ENCODE measurements at places on chromosomes 3 and 15.

DNA sequence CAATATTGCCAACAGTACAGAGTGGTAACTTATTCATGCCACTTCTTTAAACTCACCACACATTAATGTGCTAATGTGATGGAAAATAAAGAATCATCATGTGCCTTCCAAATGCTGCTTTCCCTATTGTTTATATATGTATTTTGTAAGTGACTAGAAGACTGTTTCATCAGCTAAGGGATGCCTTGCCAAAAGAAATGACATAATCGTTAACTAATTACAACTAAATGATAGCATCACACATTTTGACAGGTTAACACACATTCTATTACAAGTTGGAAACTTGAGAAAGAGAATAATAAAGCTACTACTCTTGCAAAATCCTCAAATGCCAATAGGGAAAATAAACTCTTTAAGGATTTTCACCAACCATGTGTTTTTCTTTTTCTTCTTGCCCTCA is 329.9 kb upstream of the AGTR1 start:
- DNase-seq: no peak

DNA sequence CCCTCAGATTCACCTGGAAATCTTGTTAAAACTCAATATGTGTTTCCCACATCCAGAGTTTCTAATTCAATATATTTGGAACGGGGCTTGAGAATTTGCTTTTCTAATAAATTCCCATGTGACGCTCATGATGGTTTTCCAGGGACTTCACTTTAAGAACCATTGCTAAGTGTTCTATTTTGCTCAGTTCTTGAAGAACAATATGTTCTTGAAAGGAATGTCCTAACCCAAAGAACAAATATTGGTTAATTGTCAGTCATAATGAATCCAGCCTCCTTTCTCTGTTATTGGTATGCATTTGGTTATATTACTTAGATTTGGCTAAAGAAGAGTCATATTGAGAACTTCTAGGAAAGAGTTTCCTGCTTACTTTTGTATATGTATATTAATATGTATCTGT is 4.4 kb upstream of the PLSCR2 start:
- no peak for DNase-seq

GRCh38 chr3:34276342-34276741 is 477.9 kb downstream of the PDCD6IP start:
- no peak for DNase-seq

DNA sequence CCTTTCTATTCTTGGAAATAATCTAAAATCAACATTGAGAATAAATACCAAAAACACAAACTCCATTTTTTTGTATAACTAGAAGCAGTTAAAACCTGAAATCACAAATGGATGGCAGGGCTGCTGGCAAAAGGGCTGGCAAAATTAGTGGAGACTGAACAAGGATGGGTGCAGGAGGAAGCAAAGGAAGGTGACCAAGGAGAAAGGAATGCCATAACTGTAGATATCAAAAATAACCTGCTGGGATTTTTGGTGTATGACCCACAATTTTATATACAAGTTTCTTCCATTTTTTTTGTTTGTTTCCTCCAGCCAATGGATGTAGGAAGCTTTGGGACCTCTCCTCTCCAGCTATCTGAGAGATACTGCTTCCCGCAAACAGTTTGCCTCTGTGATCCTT is 12.7 kb downstream of the CFAP44 start:
- DNase-seq: no peak

DNA sequence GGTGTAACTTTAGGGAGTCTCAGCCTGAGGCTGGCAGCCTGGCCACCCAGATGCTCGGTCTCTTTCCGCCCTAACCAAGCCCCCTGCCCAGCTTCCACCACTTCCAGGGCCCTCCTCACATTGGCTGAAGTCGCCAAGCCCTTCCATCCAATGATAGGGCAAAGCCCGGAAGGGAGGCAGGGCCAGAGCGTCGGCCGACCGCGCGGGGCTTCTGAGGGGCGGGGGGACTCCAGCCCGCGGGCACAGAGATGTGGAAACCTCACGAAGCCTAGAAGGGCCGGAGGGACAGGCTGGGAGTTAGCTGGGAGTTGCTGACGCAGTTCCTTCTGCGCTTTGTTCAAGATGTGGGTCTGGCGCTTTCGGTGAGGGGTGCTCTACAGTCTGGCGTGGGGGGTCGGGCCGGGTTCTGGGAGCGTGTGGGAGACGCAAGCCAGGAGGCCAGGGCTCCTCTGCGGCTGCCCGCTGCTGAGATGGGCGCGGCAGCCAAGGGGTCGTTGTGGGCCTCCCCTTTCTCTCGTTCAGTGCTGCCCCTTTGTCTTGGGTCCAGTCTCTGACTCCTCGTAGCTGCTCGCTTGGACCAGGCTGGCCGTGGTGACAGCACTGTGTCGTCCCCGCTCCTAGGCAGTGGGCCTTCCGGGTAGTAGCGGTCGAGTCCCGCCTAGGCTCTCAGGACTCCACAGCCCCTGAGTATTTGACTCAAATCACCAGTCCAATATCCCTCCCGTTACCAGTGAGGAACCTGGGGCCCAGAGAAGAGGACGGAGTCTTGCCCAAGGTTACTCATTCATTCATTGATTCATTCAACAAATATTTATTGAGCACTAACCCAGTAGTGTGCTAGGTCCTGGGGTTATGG is at the start of gene ZNF660:
TSS of gene ZNF660 (plus strand) at position 319 of the 856 bp plus-strand sequence. CDS start 9,230 bp downstream, outside the sequence.
- peak; percentile 40 for DNase-seq

DNA sequence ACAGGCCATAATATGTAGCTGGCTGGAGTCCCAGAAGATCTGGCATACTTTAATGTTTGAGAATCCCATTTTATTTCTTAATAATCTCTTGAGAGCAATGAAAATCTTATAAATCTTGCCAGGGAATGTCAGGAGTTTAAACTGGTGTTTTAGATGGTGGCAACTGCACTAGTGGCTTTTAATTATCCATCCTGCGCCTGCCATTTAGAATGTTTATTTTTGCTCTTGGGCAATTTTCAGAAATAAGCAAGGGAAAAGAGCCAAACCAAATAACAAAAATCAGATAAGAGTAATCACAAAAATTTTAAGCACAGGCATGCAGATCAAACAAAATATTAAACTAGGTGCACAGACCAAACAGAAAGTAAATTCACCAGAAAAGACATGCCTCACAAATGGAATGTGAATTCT is 41.9 kb upstream of the UBP1 start:
- no peak for DNase-seq

DNA sequence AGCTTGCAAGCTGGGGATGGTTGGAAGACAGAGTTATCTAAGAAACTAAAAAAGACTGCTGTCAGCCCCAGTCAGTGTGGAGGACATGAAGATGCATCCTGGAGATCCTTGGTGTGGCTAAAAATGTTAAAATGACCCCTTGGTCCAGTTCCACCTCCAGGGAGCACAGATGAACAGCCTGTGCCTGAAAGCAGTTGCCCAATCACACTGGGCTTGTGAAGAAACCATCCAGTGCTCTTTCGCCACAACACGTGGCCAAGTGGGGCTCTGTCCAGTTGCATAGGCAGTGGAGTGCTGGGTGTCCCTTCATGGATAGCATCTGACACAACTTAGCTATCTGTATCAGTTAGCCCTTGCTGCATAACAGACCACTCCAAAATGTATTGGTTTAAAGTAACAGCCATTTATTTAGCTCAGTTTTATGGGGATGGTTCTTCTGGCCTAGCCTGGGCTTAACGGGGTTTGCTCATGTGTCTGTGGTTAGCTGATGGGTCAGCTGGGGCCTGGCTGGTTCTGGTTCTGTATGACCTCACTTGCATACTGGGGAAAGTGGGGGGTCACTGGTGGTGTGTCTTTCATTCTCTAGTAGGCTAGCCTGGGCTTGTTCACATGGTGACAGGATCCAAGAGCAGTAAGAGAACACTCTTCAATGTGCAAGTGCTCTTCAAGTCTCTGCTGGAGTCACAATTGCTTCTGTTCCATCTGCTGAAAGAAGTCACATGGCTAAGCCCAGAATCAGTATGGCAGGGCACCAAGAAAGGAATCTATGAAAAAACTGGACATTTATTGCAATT is 226.2 kb downstream of the PDCD6IP start:
- no peak for DNase-seq

DNA sequence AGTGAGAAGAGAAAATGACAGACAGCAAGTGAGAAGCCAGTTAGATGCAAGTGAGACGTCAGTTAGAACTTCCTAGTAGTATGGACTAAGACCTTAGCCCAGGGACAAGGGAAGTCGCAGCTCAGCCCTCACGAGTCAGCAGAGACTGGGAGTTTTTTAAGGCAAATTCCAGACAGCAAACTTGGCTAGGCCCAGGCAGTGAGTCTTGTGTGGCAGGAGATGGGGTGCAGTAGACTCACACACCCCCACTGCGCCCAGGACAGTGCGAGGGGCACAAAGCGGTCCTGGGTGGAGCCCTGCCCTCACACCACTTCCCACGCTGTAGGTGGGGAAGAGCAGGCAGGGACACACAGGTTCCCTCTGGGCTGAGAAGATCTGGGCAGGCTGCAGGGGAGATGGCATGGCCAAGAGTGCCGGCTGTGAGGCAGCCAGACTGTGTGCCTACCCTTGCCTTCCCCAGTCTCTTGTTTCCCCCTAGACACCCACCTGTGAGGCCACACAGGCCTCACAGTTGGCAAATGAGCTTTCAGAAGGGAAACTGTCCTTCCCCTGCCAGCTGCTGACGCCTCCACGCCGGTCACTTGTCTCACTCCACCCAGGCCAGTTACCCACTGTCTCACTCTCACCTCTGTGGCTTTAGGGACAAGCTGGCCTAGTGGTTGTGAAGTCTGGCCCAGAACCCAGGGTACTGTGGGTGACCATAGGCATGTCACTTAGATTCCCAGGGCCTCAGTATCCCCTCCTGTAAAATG is 13.7 kb upstream of the PRKCD start:
- no peak for DNase-seq

DNA sequence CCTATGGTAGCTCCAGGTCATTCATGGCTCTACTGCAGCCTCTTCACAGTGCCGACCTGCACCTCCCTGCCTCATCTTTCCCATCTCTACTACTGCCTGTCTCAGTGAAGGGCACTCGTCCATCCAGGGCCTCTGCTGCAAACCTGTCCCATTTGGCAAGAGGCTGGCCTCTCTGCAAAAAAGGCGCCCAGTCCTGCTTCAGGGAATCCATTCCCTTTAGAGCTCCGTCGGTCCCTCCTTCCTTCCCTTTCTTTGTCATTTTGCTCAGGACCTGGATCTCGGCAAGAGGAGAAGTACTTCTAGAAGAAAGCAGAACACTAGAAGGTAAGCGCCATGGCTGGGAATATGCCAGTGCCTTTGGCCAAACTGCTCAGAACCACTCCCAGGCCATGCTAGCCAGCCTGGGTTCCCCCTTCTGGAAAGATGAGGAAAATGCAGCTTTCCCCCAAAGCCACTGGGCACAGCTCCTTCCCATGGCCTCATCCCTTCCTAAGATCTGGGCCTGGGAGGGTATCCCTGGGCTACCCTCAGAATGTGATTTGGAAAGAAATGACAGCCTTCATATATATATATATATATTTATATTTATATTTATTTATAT is 6.4 kb upstream of the ISL2 start:
- DNase-seq: peak; percentile 39

DNA sequence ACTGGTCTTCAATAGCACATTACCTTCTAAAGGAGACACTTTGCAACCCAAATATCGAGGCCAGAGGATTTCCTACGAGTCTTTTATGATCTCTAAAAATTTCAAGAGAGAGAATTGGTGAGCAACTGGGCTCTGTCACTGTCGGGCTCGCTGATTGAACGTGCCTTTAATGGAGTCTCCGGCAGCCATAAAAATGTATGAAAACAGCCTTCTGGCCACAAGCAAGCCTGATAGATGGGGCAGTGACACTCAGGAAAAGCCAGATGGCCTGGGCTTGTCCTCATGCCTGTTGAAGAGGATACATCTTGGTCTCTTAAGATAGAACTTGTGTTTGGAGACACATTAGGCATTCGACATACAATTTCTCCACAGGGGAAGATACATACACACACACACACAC is 419.5 kb upstream of the PROK2 start:
- no peak for DNase-seq

- no peak for DNase-seq
Measured at GRCh38 chr3:190073264-190074008, 47.3 kb downstream of the P3H2 start.

DNA sequence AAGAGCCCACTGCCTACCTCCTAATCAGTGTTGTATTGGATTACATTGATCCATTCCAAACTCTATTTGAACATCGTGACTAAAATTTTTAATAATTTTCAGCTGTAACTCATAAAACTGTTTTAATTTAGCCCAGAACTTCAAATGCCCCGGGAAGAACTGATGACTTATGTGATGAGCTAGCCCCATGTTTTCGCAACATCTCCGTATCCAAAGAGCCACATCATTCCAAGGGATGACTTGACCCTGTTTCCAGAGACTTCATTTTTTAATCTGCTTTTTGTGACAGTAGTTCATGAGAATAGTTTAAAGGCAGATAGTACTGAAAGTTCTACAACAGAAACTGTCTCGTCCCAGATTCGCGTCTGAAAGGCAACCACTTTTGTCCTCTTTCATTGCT is 97.4 kb downstream of the STAC start:
- no peak for DNase-seq

GRCh38 chr15:81893182-81893835 is 152.5 kb downstream of the MEX3B start:
- no peak for DNase-seq

DNA sequence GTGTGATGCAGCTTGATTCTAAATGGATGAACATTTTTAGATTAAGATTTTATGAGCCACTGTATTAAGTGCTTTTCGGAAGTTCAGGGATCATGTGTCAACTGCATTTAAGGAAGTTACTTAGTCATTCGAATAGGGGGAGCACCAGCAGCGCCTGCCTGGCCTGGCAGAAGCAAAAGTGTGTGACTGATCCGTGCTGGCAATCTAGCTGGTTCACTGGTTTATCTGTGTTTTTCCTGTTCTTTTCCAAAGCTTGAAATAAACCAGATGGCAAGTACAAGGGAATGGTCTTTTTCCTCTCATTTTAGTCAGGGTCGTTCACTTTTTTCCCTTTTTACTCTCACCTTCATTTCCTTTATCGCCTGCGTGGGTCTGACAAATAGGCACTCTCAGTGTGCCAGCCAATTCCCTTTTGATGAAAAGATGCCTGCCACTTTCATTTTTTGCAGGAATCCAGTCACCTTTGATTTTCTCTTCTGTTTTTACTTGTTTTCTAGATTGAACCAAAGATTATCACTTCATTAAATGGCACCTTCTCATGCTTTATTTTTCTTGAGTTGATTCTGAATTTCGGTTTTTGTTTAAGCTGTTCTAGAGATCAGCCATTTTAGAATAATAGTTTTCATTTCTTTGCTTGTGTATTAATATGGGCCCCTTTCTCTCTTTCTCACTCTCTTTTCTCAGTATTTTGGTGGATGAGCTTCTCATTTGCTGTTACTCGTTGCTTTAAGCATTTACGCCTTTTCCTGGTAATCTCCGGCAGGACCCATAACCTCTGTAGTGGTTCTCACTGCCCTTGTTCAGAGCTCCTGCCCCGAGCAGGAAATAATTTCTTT is 2.8 kb downstream of the ABHD2 start:
- DNase-seq: no peak
